COR-L47 (cell line): ENCODE measurements at places on chromosomes 2 and 18.
A peak's percentile ranks its signal among the peaks of the same experiment; 100 is the strongest.

DNA sequence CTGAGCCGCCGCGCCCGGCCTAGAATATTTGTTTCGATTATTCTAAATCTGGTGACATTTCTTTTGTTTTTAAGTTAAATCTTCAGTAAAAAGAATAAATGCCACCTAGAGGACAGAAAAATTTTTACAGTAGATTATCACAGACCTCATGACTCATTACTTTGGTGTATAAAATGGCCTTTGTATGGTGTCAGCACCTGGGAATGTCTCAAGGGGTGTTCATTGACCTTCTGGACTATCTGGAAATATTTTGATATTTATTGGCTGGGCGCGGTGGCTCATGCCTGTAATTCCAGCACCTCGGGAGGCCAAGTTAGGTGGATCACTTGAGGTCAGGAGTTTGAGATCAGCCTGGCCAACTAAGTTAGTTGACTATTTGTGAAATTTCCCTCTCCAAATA lies 30.3 kb upstream of the SLC30A6 start:
- peak; percentile 3 for DNase-seq

DNA sequence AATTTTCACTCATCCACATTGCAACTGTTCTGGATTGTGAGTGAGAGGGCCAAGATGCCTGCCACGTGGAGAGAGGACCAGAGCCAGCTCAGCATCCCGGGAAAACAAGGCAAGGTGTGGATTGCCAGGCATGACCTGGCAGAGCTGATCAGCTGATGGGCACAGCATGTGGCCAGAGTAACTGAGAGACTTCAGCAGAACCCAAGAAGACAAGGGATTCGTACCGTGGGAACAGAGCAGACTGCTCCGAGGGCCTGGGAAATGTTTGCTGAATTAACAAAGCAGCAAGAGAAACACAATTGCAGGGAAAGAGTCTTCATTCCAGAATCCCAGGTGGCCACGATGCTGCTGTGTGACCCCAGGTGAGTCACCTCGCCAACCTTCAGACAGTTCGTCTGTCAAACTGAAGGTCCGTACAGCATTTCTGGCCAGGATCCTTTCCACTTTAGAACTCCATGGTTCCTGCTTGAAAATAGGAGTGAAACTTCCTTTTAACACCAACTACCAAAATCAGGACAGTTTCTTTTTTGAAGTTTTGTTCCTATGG lies 26.3 kb upstream of the POMC start:
- no peak for DNase-seq

DNA sequence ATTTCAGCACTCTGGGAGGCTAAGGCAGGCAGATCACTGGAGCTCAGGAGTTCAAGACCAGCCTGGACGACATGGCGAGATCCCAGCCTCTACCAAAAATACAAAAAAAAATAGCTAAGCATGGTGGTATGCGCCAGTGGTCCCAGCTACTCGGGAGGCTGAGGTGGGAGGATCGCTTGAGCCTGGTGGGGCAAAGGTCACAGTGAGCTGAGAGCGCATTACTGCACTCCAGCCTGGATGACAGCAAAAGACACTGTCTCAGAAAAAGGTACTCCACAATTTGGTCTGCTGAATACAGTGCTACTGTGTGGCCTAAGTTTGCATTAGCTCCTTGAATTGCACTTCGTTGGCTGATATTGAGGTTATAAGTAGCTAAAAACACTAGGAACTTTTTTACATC lies 97.9 kb downstream of the FEZ2 start:
- DNase-seq: no peak

DNA sequence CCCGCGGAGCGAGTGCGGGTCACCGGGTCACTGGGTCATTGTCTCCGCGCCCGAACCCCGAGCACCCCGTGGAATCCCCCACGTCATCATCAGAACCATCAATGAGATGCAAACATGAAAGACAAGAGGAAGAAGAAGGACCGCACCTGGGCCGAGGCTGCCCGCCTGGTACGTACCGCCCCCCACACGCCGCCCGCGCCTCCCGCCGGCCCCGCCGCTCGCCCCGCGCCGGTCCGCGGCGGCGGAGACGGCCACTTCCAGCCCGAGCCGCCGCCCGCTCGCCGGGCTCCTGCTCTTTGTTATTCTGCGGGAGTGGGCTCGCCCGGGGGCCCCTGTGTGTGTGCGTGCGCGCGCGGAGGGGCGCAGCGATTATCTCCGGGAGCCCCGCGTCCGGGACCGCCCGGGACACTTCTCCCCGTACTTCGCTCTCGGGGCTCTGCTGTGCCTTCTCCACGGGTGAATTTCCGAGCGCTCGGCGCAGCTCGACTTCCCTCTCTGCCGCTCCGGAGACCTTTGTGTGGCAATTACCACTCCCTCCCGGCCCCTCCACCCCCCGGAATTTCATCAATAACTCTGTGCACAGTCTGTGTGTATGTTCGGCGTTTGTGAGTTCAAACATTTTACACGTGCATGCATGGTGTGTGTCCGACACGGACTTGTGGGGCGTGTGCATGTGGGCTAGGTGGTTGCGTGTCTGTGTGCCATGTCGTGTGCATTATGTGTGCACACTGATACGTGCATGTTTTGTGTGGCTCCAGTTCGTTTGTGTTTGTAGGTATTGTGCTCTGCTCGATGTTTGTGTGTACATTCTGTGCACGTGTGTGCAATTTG lies 714 bp downstream of the ASXL3 start:
- peak; percentile 62 for DNase-seq

GRCh38 chr2:159177357-159177756 lies 109.1 kb downstream of the WDSUB1 start:
- DNase-seq: no peak

DNA sequence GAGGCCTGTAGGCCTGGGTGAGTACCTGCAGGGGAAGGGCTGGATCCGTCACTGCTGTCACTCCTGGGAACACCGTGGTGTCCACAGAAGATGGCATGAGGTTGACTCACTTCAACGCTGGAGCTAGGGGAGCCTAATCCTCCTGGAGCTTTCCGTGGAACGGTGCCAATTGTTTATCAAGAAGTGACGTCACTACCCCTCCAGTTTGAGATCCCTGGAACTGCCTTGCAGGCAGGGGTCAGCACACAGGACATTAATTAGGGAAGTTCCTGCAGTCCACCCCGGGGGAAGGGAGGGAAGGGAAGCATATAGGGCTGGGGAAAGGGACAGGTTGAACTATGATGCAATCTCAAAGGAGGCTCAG lies 408.6 kb downstream of the GALR1 start:
- no peak for DNase-seq

GRCh38 chr18:44133483-44133882 lies 547.2 kb upstream of the SETBP1 start:
- no peak for DNase-seq

GRCh38 chr2:180705122-180705521 lies 275.3 kb upstream of the UBE2E3 start:
- DNase-seq: no peak

DNA sequence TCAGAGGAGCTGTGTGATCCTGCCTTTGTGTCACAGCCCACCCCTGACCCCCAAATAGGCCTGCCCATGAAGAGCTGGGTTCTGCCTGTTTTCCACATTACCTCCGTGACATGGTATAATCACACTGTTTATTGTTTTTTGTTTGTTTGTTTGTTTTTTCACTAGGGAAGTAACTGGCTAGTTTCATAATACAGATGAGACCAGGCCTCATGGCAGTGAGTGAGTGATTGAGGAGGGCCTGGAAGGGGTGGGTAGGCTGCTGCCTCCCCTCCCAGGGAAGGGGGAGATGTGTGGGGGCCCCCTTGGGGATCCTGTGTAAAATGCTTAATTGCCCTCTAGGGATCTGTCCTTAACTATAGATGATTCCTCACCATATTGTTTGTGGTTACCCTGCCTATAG lies 190.5 kb downstream of the LDLRAD4 start:
- DNase-seq: no peak

DNA sequence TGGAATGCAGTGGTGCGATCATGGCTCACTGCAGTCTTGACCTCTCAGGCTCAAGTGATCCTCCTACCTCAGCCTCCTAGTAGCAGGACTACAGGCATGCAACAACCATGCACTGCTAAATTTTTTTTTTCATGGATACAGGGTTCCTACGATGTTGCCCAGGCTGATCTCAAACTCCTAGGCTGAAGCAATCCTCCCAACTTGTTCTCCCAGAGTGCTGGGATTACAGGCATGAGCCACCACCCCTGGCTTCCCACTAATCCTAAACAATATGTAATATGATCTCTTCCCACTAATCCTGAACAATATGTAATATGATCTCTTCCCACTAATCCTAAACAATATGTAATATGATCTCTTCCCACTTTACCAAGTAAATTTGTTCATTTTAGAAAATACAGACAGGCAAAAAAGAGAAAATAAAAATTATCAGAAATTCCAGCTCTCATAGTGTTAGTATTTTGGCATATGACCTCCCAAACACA lies 33.7 kb upstream of the C18orf32 start:
- DNase-seq: no peak

GRCh38 chr2:1731963-1732768 lies 12.1 kb downstream of the PXDN start:
- DNase-seq: no peak

DNA sequence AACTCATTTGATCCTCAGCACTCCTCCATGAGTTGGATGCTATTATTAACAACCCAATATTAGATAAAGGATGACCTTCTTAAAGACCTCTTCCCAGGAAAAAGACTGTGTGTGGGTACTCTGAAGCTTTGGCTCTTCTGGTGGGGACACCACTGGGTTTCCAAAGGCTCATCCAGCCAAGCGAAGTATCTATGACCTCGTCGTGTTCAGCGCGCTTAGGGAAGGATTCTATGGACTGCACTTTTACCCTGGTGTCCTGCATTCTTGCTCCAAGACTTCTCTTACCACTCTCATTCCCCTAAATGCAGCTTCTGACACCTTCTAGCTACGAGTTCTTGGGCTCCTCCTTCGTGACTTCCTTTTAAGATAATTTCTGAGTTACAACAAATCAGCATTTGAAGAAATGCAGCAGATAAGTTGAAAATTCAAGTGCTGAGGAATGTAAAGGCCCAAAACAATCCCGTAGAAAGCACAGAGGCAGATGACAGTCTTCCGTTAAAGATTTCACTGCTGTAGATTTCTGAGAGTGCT lies 673 bp upstream of the HNMT start:
- no peak for DNase-seq

GRCh38 chr2:195695002-195695631 lies 38.1 kb downstream of the SLC39A10 start:
- no peak for DNase-seq

DNA sequence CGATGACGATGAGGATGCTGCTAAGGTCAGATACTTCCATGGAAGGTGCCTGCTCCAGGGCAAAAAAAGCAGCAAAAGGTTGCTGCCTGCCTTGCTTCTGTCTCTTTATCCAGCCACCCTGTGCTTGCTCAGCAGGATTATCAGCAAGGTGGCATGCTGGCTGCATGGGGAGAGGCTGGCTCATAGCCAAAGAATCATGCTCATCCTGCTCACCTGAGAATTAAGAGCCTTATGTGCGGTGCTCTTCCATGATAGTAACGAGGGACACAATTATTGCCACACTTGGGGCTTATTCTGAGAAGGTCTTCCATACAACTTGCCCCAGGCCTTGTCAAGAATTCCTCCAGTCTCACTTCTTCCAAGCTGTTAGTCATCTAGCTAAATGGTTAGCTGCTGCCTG lies 60.4 kb upstream of the SEC11C start:
- peak; percentile 86 for DNase-seq

DNA sequence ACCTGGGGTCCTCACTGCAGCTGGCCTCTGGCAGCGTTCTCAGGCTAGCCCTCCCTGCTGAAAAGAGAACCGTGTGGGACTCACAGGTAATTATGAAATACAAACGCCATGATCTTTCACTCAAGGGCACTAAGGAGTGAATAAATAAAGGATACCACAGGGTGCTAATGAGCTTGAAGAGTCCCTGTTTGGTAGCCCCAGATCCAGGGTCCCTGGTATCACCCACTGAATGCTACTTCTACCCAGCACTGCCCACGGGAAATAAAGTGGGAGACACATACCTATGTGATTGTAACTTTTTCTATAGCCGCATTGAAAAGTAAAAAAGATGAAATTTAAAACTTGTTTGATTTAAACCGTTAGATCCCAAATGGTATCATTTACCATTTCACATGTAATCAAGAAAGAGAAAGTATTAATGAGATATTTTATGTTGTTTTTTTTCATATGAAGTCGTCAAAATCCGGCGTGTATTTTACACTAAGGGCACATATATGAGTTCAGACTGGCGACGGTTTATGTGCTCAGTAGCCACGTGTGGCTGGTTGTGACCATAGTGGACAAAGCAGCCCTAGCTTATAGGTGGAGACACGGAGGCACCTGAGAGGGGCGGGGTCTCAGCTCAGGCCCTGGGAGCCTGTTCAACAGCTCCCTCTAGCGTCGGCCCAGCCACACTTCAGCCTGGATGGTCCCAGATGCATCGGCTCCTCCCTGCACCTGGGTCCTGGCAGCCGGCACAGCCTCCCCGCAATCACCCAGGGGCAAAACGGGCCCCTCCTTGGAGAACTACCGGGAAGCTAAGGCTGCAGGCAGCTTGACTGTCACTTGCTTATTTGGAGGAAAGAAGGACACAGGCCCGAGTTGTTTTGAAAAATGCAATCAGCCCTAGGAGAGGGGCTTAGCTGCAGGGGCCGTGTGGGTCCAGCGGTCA lies 39.2 kb downstream of the ODC1 start:
- peak; percentile 92 for DNase-seq

DNA sequence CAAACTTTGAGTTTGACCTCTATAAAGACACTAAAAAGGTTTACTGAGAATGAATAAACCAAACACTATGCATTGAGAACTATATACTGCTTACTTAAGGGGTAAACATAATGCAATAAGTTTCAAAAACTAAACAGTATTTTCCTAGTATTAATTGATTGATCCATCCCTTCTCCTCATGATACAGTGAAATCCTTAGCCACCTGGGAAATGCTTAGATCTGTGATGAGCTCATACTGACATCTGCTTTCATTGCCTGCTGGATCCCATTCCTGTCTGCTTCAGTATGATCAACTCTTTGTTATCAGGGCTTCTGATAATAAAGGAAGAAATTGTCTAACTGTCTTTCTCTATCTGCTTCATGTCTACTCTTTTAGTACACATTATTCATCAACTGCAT lies 74.9 kb upstream of the UBE2E3 start:
- no peak for DNase-seq

DNA sequence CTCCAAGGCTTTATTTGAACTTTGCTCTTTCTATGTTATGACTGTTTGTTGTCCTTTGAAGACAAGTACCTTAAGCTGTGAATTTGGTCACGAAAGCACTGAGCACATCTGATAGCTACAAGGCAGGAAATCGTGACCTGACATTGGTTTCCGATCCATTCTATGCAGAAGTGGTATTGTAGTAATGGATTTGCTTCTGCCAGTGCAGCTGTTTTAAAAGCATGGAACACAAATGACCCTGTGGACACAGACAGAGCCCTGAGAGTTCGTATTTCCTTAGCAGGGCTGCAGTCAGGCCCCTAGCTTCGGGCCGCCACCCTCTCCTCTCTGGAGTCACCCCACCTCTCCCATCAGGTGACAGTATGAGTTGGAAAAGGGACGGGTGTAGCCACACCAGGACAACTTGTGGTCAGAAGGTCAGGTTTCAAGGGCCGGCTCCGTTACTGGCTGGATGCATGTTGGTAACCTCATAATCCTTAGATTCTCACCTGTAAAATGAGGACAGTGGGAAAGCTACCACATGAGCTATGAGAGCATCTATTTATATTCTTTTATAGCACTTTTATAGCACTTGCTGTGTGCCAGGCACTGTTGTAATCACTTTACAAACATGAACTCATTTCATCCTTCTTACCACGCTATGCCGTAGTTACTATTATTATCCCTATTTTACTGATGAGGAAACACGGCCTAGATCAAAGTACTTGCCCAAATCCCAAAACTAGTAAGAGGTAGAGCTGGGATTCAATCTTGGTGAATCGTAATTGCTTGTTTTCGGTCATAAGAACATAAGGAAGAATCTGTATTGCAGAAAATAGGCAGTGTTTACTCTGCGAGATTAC lies 70.2 kb downstream of the SPATS2L start:
- DNase-seq: no peak
